Muscle of leg (tissue), 16 donors: ENCODE measurements at places on chromosomes 7 and 10. TPM values are rescaled to one million over a fixed set of nuclear protein-coding genes. Genes with fewer than 3 reads are reported as not detected.

DNA sequence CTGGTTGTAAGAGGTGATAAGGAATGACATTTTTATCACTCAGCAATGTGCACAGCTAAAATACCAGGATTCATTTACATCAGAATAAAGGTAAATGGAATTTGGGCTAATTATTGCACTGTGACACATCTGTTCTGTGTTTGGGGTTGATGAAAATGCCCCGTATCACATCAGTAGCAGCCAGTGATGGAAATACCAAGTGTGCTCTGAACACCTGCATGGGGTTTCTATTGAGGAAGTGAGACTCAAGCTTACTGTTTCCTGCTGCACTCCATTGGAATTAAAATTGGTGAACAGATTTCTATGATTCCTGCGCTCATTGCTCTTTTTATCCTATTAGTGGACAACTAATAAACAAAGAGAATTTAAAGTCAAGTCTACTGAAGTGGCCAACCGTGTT, 296.9 kb downstream of the NRG3 start:
- no peak for DNase-seq
- H3K27ac ChIP-seq, result no peak overlapping the region
- no peaks in the 10 kb centered on the region for H3K36me3 ChIP-seq
- H3K4me3 ChIP-seq, result no peak overlapping the region
- no peaks in the 10 kb centered on the region for H3K4me1 ChIP-seq

GRCh38 chr7:34131371-34131770, 226.0 kb downstream of the BMPER start:
- peaks cover 4% of the 10 kb centered on the region for H3K4me1 ChIP-seq
- no peaks in the 10 kb centered on the region for H3K27me3 ChIP-seq
- no peaks in the 10 kb centered on the region for H3K36me3 ChIP-seq
- no peak overlapping the region for H3K27ac ChIP-seq
- no peak for DNase-seq

DNA sequence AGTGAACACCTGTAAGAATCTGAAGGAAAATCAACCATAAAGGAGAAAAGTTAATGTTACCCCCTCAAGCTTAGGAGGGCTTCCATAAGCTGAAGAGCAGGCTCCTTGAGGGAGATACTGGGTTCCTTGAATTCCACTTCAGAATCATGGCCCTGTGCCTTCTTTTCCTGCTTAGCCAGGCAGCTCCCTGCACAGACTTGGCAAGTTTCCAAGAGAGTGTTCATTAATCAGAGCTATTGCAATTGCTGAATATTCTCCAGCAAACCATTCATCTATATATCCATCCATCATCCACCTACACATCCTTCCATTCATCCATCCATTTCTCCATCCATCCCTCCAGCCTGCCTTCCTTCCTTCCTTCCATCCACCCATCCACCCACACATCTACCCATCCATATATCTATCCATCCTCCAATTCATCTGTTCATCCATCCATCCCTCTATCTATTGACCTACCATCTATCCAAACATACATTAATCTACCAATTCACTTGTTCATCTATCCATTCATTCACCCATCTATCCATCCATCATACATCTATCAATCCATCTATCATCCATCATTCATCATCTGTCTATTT, 574.4 kb downstream of the PTPRN2 start:
- no peak overlapping the region for H3K4me3 ChIP-seq
- no peak overlapping the region for H3K27ac ChIP-seq
- H3K27me3 ChIP-seq, result peaks cover 8% of the 10 kb centered on the region

DNA sequence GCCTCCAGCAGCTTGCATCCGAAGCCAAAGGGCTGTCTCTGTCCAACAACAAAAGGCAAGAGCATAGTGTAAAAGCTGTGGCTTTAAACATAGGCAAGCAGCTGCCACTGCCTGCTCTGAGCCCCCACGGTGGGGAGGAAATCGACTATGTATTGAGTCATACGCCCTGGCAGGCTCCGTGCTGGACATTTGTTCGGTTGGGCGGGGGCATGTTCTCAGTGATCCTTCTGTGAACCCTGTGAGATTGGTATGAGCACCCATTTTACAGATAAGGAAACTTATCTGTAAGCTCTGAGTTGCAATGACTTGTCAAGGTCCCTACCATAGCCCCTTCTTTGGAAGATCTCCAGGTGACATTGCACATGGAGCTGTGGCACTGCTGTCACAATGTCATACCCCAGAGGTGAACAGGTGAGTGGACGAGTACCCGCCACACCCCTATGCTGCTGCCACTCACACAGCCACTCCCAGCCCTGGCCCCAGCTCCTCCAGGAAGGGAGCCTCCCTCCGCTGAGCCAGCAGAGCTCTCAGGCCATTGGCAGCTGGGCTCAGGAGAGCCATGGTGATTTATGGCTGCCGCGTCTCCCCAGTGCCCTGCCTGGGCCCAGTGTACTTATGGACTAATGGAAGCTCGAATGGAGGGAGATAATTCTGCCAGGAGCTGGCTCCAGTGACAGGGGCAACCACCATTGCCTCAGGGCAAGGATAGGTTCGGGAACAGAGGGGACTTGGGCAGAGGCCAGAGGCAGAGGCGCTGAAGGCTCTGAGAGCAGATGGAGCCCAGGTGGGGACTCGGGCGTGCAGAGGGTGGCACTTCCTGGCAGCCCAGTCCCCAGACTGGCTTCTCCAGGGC, 43.7 kb downstream of the UNC5B start:
- peaks cover 11% of the 10 kb centered on the region for H3K27me3 ChIP-seq
- no peaks in the 10 kb centered on the region for H3K36me3 ChIP-seq
- peak; percentile 94 for DNase-seq

DNA sequence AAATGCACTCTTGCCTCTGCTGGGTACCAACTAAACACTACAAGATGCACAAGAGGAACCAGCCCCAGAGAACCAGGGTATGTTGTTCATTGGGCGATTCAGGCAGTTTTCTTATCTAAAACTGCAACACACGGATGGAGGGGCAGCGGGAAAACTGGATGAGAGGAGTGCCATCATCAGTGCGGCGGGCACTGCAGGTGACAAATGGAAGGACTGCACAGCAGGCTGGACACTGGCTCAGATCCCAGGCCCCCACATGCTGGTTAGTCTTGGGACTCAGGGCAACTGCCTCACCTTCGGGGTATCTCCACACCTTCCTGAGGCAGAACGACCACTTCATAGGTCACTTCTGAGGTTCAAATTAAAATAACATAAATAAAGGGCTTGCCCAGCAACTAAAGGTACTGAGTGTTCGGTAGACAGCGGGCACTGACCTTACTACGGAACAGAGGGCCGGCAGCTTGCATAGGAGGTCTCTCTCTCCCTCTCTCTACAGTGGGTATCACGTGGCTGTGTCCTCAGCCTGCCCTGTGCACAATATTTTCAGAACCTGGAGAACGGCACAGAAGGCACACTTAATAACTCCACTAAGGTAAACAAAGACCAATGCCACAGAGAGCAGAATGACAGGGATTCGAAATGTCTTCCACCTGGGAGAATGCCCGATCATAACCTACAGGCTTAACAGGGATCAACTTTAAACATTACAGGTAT, 72.1 kb downstream of the GRB10 start:
- DNase-seq, result no peak
- H3K4me3 ChIP-seq, result no peak overlapping the region
- no peak overlapping the region for H3K27ac ChIP-seq
- H3K27me3 ChIP-seq, result no peaks in the 10 kb centered on the region
- H3K4me1 ChIP-seq, result no peaks in the 10 kb centered on the region
- no peaks in the 10 kb centered on the region for H3K36me3 ChIP-seq

- peaks cover 3% of the 10 kb centered on the region for H3K4me1 ChIP-seq
- H3K27ac ChIP-seq, result no peak overlapping the region
- H3K4me3 ChIP-seq, result no peak overlapping the region
- peak; percentile 36 for DNase-seq
These were observed 25.5 kb upstream of the C10orf67 start for GRCh38 chr10:23370106-23370505.

- DNase-seq, result no peak
- H3K27me3 ChIP-seq, result no peaks in the 10 kb centered on the region
- H3K4me3 ChIP-seq, result no peak overlapping the region
- H3K36me3 ChIP-seq, result no peaks in the 10 kb centered on the region
- no peak overlapping the region for H3K27ac ChIP-seq
These were observed 150.4 kb upstream of the GNAI1 start for GRCh38 chr7:79984210-79984609.

The TLL2 gene
- 0.71 TPM for total RNA-seq
